ENCODE measurements at places on chromosomes 5 and 9.

- DNase-seq: no peak
Measured at GRCh38 chr5:147176422-147176821, 58.4 kb upstream of the STK32A start.

DNA sequence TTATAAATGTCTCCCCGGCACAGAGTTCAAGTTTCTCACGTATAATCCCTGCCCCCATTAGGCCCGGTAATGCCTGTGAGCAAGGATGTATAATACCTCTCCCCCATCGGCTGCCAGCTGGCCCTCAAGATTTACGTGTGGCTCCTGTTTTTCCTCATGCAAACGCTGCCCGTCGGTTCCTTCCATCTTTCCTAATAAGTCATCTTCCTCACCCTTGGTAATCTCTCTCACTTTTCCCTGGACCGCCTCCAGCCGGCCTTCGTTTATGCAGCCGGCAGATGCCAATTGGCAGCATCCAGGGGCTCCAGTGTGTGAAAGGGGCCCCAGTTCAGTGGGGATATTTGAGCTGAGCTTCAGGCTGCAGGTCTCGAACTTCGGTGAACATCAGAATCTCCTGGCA lies 86.5 kb upstream of the NEURL1B start:
- DNase-seq: no peak

DNA sequence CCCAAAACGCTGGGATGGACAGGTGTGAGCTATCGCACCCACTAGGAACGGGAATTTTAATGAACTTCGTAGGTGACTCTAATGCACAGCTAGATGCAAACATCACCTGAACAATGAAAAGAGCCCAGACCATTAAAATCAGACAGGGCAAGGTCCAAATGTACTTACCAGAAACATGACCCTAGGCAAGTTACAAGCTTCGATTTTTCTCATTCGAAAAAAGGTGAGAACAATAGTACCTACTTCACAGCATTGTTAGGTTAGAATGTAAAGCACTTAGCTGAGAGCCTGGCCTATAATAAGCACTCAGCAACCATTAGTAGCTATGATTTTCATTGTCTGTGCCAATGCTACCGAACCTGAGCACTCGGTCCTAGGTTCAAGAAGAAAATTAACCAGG lies 5.8 kb upstream of the KLHL3 start:
- no peak for DNase-seq

GRCh38 chr5:168238463-168238862 lies 53.0 kb upstream of the WWC1 start:
- DNase-seq: no peak

GRCh38 chr5:157603333-157604190 lies 28.0 kb upstream of the ADAM19 start:
- peak; percentile 37 for DNase-seq

- DNase-seq: no peak
Measured at GRCh38 chr5:163512526-163512925, 7.1 kb downstream of the MAT2B start.

DNA sequence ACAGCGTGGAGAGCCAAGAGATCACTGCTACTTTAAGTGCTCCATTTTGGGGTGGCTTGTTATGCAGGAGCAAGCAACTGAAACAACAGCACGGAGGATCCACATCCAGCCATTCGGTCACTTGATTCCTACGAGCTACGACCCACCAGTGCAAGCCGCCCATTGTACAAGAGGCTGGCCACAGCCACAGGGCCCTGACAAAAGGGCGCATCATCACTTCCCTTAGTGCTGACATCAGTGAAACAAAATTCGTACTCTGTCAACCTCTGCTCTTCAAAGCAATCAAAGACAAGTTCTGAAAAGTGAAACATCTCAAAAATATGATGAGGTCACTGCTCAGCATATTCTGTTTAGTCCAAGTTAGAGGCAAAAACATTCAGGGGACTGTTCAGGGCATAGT lies 168.4 kb downstream of the GADD45G start:
- DNase-seq: no peak

DNA sequence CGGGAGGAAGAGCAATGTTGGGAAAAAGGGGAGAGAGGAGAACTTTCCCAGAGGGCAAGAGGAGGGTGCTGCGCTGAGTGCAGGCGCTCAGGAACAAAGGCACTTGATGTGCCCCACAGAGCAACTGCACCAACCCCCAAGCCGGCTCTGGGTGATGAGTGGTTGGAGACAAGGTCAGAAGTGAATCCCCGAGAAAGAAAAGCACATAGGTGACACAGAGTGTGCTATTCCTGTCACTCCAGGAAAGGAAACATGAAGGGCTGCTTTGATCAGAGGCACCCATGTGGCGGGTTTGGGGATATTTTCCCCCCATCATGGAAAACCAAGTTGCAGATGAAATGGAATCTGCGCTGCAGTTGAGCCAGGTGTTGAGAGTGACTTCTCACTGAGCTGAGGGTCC lies 20.7 kb upstream of the SLC25A48 start:
- DNase-seq: no peak

DNA sequence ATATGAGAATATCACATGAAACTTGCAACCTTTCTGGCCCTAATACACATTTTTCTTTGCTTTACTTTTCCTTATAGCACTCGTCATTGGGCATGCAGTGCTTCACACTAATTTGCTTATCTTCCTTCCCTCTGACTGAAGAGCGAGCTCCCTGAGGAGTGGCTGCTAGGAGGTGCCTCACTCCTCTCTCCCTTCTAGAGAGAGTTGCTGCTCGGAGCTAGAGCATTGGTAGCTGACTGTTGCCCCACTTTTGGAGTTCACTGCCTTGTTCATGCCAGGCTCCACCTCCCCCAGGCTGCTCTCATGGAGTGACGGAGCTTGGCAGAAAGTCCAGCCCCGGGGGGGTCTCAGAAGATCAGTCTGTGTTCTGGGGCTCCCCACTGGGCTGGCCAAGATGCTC lies 413.2 kb downstream of the MED10 start:
- no peak for DNase-seq

- no peak for DNase-seq
Measured at GRCh38 chr5:41978676-41979075, 53.6 kb downstream of the FBXO4 start.

DNA sequence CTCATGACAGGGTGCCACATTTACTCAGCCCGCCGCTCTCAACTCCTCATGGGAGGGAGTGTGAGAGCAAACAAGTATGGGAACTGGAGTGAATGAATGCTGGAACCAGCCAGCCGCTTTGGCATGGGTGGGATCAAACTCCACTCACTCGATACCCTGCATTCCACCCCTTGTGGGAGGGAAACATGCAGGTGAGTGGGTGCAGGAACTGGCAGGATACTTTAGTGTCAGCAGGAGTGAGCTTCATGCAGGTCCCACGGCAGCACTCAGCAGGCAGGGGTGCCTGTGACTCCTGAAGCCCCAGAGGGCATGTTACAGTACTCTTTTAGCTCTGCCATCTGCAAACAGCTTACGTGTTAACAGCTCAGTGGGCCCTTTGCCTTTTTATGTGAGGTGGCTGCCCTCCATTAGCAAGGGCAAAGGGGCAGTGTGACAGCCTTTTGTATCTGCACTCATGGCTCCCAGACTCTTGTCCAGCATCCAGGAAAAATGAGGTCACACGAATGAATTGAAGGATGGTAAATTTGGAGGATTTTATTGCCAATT lies 433.2 kb upstream of the NMUR2 start:
- DNase-seq: no peak

- DNase-seq: no peak
Measured at GRCh38 chr5:98779264-98779877, 5.9 kb downstream of the RGMB start.

DNA sequence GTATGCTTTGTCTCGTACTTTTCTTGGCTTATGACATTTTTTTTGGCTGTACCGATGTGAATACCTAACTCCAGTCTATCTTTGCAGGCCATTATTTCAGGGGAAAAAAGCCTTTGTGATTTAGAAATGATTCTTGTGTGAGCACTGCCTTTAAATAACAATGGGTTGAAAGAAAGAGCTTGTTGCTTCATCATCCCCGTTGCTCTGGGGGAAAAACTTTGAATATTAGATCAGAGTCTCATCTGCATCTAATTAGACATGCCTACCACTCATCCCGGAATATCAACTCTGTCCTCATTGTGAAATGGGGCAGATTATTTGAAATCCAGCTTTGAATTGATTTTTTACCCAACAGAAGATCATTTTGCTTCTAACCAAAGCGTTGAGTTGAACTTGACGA lies 13.5 kb downstream of the CXCL14 start:
- DNase-seq: no peak

- DNase-seq: no peak
Measured at GRCh38 chr5:13427827-13428557, 516.5 kb downstream of the DNAH5 start.

DNA sequence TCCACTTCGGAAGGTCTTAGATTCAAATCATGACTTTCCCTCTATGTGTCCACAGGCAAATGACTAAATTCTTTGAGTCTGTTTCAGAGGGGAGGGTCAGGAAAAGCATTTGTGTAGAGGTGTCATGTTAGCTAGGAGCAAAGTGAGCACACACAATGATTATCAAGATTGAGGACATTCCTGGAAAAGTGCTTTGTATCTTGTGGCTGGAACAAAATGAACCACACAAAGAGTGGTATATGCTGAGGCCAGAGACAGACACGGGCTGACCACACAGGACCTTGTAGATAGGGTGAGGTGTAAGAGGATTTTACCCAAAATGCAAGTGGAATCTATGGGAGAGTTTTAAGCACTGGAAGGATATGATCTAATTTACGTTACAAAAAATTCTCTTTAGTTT lies 245.3 kb upstream of the NMUR2 start:
- DNase-seq: no peak

GRCh38 chr5:100708645-100709171 lies 173.5 kb downstream of the FAM174A start:
- no peak for DNase-seq

- DNase-seq: no peak
Measured at GRCh38 chr5:163456840-163457239, 3.1 kb downstream of the NUDCD2 start.

GRCh38 chr9:78053627-78054026 lies 22.0 kb upstream of the GNAQ start:
- DNase-seq: no peak

DNA sequence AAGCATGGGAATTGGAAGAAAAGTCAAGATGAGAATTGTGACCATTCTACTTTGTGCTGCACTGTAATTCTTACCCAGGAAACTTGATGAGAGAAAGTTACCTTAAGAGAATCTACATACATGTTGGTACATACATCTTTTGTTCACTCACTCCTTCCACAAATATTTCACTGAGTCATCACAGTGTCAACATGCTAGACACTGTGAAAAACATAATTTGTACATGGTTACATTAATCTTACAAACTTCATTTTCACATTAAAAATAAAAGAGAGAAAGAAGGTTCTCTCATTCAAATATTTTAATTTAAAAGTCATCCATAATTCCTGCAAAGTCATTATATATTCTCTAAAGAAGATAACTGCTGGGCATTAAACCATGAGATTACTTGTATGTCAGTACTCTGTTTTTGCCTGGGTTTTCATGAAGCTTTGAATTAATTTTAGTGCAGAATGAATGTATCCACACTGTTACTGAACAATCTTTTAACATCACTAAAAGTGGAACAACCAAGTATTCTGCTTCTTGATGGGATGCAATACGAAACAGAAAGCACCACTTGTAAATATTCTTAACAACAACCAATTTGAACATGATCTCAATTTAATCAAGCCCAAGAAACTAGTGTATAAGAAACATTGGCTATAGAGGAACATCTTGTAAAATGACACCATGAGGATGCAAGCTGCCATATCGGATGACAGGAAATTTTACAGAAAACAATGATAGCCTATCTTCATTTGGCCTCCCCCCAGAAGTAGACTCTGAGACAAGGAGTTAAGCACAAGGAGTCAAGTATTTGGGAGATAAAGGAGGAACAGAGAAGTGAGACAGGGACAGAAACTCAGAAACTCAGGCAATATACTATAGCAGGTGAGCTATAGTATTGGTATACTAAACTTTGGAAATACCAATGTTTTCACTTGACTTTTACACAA lies 28.4 kb downstream of the ERP44 start:
- DNase-seq: no peak

DNA sequence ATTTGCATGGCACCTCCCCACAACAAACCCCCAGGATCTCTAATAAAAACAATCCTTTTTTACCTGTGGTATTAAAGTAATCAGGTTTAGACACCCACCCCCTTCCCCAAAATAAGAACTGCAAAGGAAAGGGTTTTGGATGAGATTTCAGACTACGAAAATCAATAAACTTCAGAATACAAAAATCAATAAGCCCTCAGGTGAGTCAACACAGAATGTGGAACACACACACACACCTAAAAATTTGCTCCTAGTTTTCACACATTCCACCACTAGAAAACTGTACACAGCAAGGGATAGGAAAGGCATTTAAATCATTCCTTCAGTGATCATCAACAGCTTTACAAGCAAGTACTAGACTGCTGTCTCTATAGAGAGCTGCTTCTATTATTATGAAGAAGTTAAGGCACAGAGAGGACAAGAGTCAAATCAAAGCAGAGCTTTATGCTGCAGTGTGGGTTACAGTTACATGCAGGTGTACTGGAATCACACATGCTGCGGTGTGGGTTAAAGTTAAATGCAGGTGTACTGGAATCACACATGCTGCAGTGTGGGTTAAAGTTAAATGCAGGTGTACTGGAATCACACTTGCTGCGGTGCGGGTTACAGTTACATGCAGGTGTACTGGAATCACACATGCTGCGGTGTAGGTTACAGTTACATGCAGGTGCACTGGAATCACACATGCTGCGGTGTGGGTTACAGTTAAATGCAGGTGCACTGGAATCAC lies 36.3 kb downstream of the PFDN1 start:
- DNase-seq: peak; percentile 95

DNA sequence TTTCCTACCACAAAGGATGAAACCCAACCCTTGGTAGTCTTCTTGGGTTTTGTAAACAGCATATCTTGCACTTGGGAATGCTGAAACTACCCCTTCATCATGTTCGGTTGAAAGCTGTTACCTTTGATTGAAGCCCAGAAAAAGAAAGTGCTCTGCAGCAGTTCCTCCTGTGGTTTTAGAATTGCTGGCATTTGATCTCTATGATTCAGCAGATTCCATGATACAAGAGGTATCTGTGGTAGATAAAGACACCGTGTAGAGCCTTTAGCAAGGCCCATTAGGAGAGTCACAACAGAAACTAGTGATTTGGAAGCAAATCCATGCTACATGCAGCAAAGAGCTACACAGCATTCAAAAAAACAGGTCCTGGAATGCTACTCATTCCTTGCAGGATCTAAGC lies 557.0 kb downstream of the TLE1 start:
- no peak for DNase-seq
